Hematopoietic multipotent progenitor cell treated with erythropoietin and hydrocortisone succinate and interleukin-3 and kit ligand, for 15 days (in vitro differentiated cells): ENCODE measurements at places on chromosomes 7 and 10.

- no peak for DNase-seq
These were observed 61.6 kb upstream of the OPALIN start for GRCh38 chr10:96420228-96421009.

DNA sequence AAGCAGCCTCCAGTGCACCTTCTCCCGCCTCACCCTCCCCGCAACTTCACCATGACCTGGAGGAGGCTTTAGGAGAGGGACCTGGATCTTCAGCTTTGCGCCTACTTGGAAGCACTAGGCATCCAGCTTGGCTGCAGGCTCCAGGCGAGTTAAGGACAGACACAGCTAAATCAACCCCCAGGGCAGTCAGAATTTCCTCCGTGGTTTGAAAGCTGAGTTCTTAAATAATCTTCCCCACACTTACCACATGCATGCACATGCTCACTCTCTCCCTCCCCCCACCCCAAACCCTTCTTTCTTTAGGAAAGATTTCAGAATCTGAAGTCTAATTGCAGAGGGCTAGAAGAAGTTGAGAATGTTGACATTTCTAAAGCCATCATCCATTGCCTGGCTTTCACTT, 36.7 kb upstream of the LRRC4 start:
- no peak for DNase-seq

GRCh38 chr7:123738356-123738755, 10.4 kb downstream of the WASL start:
- no peak for DNase-seq

DNA sequence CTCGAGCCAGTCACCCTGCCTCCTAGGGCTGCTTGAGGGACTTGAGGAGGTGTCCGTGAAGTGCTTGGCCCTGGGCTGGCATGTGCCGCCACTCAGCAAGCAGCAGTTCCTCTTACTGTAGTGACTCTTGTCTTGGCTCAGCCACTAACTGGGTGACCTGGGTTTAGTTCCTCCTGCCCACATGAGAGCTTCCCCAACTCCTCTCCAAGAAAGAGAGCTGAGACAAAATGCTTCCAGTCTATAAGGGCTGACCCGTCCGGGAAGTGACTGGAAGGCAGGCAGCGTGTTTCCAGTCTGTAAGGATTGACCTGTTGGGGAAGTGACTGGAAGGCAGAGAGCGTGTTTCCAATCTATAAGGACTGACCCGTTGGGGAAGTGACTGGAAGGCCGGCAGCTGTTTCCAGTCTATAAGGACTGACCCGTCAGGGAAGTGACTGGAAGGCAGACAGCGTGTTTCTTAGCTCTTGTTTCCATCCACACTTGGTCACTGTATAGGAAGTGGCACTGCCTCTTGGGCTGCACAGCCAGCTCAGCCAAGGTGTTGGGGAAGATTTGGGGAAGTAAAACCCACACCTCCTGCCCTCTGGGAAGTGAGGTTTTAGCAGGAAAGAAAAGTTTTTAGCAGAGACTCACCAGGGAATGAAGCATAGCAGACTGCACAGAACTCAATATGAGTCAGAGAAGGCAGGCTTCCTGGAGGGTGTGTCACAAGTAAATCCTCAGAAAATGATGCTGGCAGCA, 53.3 kb upstream of the PPIF start:
- DNase-seq: no peak

GRCh38 chr7:37916017-37916672, 472 bp downstream of the SFRP4 start:
- DNase-seq: no peak

DNA sequence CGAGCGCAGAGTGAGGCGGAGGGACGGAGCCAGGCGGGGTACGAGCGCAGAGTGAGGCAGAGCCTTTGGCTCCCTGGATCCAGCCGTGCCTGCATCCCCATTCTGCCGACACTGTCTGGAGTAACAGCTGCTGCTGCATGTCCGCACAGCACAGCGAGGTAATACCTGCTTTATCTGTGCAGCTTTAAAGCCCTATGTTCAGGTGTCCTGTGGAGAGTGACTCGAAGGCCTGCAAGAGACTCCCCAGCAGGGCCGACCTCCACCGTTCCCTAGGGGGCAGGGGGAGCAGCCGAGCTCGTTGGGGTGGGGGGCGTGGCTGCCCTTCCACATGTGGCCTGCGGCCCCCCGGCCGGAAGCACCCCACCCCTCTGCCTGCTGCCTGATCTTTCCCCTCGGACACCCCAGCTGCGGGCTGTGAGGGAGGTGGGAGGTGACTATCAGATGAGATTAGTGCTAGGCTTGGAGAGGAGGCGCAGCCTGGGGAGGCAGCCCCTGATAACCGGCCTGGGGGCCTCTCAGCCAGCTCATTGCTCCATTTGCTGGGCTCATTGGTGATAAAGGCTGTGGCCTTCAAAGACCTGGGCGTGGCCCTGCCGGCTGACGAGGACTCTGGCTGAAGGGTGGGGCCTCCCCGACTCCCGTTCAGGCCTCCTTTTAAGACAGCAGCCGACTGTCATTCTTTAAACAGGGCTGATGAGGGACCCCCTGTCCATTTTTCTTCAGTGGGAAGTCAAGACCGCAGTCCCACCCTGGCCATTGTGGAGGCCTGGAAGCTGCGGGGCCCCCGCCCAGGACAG, 8.0 kb downstream of the VENTX start:
- peak; percentile 93 for DNase-seq

- DNase-seq: no peak
These were observed 242.5 kb upstream of the TMEM229A start for GRCh38 chr7:124275411-124275810.

DNA sequence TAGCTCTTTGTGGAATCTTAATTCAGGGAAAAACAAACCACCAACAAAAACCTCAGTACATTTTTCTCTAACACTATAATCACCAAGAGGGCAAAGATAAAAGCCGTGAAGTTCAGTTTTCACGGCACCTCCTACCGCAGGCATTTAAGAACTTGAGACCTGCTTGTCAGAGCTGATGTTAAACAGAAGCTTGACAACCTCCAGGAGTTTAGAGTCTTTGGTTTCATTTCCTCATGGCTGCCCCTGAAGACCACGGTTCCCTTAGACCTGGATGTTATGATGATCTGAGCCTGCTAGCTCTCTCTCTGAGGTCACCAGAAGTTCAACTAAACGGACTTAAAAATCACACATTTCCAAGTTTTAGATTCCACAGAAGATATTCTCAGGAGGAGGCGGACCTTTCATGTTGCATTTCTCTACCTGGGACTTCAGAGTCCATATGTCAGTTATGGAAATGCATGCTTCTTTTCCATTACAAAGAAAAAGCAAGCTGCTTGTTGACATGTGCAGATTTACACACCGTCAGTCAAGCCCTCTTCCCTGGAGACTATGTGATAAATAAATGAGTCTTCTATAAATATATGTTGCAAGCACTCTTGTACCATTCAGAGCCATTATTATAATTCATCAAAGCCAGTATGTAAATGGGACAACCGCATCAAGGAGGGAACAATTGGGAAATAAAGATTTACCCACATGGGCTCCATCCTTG, 258.0 kb downstream of the GFRA1 start:
- no peak for DNase-seq

DNA sequence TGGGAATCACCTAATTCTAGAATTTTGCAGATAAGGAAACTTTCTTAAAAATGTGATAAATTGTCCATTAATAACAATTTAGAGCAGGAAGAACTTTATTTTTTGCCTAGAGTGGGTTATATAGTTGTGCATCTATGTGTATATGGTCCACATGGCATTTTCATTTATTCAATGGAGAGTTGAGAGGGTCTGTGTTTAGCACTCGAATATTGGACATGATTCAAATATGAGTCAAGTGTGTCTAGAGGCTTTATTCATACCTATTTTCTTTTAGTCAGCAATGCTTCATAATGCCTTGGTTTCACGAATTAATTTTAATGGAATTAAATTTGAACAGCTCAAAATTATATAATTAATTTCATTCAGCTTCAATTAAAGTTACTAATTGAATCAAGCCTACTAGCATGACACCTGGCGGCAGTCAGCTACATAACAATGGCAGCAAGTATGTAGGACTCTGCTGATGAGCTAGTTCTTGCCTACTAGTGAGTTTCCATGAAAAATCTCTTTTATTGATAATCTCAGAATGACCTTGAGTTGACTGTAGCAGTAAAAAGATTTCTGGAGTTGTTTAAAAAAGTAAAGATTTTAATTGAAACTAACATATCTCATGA, 17.7 kb downstream of the MDFIC start:
- DNase-seq: no peak

DNA sequence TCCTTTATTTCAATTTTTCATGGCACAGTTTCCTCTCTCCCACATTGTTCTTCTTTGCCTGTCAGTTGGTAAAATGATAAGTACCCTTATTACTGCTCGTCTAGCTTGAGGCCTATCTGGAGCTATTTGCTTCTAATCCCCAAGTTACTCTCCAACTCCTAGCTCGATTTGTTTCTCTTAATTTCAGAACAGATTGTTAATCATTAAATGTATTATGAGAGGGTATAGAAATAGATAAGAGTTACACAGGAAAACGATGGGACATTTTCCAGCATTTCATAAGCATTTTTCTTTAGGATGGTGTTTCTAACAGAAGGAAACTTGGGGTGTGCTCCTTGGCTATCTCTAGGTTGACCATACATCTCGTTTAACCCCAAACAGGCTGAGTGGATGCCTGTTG, 540.5 kb upstream of the FZD8 start:
- DNase-seq: no peak

GRCh38 chr7:158530800-158531609, 56.6 kb downstream of the PTPRN2 start:
- DNase-seq: no peak

GRCh38 chr10:29646960-29647461, 12.2 kb upstream of the SVIL start:
- no peak for DNase-seq

- no peak for DNase-seq
These were observed 14.3 kb upstream of the TRIM8 start for GRCh38 chr10:102629661-102630614.

- no peak for DNase-seq
These were observed 903.3 kb downstream of the CCSER2 start for GRCh38 chr10:85231534-85232270.
